ENCODE measurements at places on chromosomes 1 and 21. TPM values are rescaled to one million over a fixed set of nuclear protein-coding genes. Genes with fewer than 3 reads are reported as not detected.

The S100A10 gene
- 186 TPM for polyA plus RNA-seq

The ALX3 gene
- polyA plus RNA-seq: not detected

The MFSD2A gene
- polyA plus RNA-seq: 1.2 TPM

The SPATA46 gene
- polyA plus RNA-seq: not detected

The SPATA45 gene
- 0.40 TPM for polyA plus RNA-seq

The OR2T33 gene
- not detected for polyA plus RNA-seq

The TCEANC2 gene
- polyA plus RNA-seq: 6.3 TPM

The FCRL1 gene
- polyA plus RNA-seq: 0.09 TPM

The CALML6 gene
- 211 TPM for polyA plus RNA-seq

The DCST1 gene
- polyA plus RNA-seq: not detected

The TRAF3IP3 gene
- polyA plus RNA-seq: 2.8 TPM

The RGS13 gene
- 0.15 TPM for polyA plus RNA-seq

The NKAIN1 gene
- 1.8 TPM for polyA plus RNA-seq

The ODR4 gene
- polyA plus RNA-seq: 14.4 TPM

The SLC37A1 gene
- 2.5 TPM for polyA plus RNA-seq

The NPR1 gene
- polyA plus RNA-seq: 17.2 TPM

The TMOD4 gene
- polyA plus RNA-seq: 27.4 TPM

The TSSK3 gene
- 3.3 TPM for polyA plus RNA-seq

The IFI44L gene
- 1.7 TPM for polyA plus RNA-seq

The PEX11B gene
- polyA plus RNA-seq: 21.0 TPM

The GBP7 gene
- polyA plus RNA-seq: not detected

The CFHR1 gene
- polyA plus RNA-seq: not detected

The RIMKLA gene
- polyA plus RNA-seq: 1.1 TPM

The FCGR3A gene
- 3.4 TPM for polyA plus RNA-seq

The FCRLB gene
- 0.49 TPM for polyA plus RNA-seq

The PPP2R5A gene
- 26.6 TPM for polyA plus RNA-seq
